Trophoblast cell (in vitro differentiated cells and primary cell): ENCODE measurements at places on chromosomes 11 and 22.

DNA sequence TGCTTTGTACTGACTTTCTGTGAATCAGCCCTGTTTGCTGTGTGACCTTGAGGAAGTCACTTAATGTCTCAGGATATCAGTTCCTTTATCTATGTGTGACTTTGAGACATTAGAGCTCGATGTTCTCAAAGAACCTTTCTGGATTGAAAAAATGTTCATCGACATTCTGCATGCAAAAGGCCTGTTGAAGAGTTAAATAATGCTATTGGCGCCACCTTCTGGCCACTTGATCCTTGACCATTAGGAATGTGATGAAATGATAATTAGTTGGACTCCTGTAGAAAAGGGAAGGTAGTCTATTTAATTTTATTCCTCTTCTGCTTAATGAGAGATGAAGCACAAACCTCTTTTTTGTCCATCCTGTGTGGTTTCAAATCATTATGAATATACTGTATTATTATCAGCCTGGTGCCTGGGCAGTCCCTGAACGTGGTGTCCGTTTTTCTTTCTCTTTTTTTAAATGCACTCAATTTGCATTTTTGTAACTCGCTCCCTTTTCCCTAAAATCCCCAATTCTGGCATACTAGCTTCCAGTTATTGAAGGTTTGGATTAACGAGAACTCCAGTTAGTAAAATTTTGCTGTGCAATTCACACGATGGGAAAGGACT is 20.7 kb downstream of the ELF5 start:
- no peak overlapping the region for H3K4me3 ChIP-seq
- H3K4me1 ChIP-seq, result no peaks in the 10 kb centered on the region
- no peak overlapping the region for H3K27ac ChIP-seq
- H3K27me3 ChIP-seq, result no peaks in the 10 kb centered on the region

DNA sequence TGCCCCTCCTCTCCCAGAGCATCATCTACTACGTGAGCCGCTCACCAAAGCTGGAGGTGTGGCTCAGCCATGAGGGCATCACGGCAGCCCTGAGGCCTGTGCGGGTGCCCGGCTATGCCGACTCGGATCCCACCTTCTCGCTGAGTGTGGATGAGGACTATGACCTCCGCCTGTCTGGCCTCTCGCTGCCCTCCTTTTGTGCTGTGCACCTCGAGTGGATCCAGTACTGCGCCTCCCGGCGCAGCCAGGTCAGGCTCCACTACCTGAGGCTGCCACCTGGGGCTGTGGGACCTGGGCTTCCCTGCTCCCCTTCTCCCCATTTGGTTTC is 3.8 kb upstream of the SIPA1 start:
- no peak overlapping the region for H3K27ac ChIP-seq
- DNase-seq, result no peak
- H3K27me3 ChIP-seq, result no peaks in the 10 kb centered on the region
- H3K4me1 ChIP-seq, result peaks cover 9% of the 10 kb centered on the region
- H3K4me3 ChIP-seq, result no peak overlapping the region
- H3K36me3 ChIP-seq, result peaks cover 73% of the 10 kb centered on the region

GRCh38 chr11:57805780-57806179 is 44.2 kb downstream of the CTNND1 start:
- no peak for DNase-seq
- H3K27me3 ChIP-seq, result no peaks in the 10 kb centered on the region
- H3K4me3 ChIP-seq, result no peak overlapping the region
- H3K36me3 ChIP-seq, result peaks cover 68% of the 10 kb centered on the region
- no peak overlapping the region for H3K27ac ChIP-seq

DNA sequence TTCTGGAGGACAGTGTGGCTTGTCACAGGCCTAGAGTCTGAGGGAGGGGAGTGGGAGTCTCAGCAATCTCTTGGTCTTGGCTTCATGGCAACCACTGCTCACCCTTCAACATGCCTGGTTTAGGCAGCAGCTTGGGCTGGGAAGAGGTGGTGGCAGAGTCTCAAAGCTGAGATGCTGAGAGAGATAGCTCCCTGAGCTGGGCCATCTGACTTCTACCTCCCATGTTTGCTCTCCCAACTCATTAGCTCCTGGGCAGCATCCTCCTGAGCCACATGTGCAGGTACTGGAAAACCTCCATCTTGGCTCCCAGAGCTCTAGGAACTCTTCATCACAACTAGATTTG is 13.0 kb downstream of the PIK3IP1 start:
- H3K4me1 ChIP-seq, result peaks cover 5% of the 10 kb centered on the region
- peaks cover 35% of the 10 kb centered on the region for H3K36me3 ChIP-seq
- no peaks in the 10 kb centered on the region for H3K27me3 ChIP-seq
- DNase-seq, result no peak

- H3K27ac ChIP-seq, result no peak overlapping the region
- no peaks in the 10 kb centered on the region for H3K27me3 ChIP-seq
- H3K4me1 ChIP-seq, result no peaks in the 10 kb centered on the region
- H3K36me3 ChIP-seq, result no peaks in the 10 kb centered on the region
- DNase-seq, result peak; percentile 18
These were observed 246.1 kb upstream of the CHORDC1 start for GRCh38 chr11:90468923-90469322.

GRCh38 chr11:44709966-44710365 is 16.8 kb upstream of the TSPAN18 start:
- H3K27ac ChIP-seq, result no peak overlapping the region
- peaks cover 27% of the 10 kb centered on the region for H3K4me1 ChIP-seq
- no peak for DNase-seq
- no peak overlapping the region for H3K4me3 ChIP-seq
- no peaks in the 10 kb centered on the region for H3K27me3 ChIP-seq

GRCh38 chr22:17888855-17889254 is 114.6 kb upstream of the BID start:
- H3K27me3 ChIP-seq, result no peaks in the 10 kb centered on the region
- DNase-seq, result no peak
- peaks cover 4% of the 10 kb centered on the region for H3K4me1 ChIP-seq
- no peak overlapping the region for H3K27ac ChIP-seq
- peaks cover 16% of the 10 kb centered on the region for H3K36me3 ChIP-seq
- no peak overlapping the region for H3K4me3 ChIP-seq

- H3K4me1 ChIP-seq, result no peaks in the 10 kb centered on the region
- DNase-seq, result no peak
- H3K36me3 ChIP-seq, result peaks cover 17% of the 10 kb centered on the region
These were observed 51.6 kb downstream of the CEP164 start for GRCh38 chr11:117378976-117379865.

GRCh38 chr11:126878913-126879482 is 121.6 kb downstream of the KIRREL3 start:
- no peak overlapping the region for H3K27ac ChIP-seq
- no peaks in the 10 kb centered on the region for H3K4me1 ChIP-seq
- no peaks in the 10 kb centered on the region for H3K27me3 ChIP-seq

DNA sequence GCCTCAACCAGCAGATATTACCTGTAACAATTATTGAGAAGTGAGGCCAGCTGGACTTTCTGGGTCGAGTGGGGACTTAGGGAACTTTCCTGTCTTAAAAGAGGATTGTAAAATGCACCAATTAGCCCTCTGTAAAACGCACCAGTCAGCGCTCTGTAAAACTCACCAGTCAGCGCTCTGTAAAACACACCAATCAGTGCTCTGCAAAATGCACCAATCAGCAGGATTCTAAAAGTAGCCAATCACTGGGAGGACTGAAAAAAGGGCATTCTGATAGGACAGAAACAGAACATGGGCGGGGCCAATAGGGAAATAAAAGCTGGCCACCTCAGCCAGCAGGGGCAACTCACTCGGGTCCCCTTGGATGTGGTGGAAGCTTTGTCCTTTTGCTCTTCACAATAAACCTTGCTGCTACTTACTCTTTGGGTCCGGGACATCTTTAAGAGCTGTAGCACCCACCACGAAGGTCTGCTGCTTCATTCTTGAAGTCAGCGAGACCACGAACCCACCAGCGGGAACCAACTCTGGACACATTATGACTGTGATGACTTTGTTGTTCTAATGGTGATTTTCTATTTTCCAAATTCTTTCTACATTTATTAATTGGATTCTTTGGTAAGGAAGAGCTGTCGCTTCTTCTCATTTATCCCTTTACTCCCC is 40.2 kb upstream of the FGF3 start:
- DNase-seq, result no peak
- H3K27ac ChIP-seq, result no peak overlapping the region

DNA sequence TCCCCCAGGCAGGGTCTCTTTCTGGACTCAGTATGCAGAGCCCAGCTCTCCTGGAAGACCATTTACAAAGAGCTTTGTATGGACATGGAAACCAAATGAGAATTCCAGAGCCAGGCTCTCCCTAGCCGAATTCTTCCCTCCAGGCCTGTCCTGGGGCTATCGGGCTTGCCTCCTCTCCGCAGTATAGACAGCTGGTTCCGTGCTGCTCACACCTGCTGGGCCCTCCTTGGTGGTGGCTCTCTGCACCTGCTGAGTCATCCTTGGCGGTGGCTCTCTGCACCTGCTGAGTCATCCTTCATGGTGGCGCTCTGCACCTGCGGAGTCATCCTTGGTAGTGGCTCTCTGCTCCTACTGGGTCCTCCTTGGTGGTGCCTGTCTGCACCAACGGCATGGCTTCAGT is 743.5 kb downstream of the BRD1 start:
- no peak for DNase-seq
- H3K36me3 ChIP-seq, result no peaks in the 10 kb centered on the region
- H3K4me3 ChIP-seq, result no peak overlapping the region
- H3K27me3 ChIP-seq, result no peaks in the 10 kb centered on the region
- H3K4me1 ChIP-seq, result peaks cover 4% of the 10 kb centered on the region

DNA sequence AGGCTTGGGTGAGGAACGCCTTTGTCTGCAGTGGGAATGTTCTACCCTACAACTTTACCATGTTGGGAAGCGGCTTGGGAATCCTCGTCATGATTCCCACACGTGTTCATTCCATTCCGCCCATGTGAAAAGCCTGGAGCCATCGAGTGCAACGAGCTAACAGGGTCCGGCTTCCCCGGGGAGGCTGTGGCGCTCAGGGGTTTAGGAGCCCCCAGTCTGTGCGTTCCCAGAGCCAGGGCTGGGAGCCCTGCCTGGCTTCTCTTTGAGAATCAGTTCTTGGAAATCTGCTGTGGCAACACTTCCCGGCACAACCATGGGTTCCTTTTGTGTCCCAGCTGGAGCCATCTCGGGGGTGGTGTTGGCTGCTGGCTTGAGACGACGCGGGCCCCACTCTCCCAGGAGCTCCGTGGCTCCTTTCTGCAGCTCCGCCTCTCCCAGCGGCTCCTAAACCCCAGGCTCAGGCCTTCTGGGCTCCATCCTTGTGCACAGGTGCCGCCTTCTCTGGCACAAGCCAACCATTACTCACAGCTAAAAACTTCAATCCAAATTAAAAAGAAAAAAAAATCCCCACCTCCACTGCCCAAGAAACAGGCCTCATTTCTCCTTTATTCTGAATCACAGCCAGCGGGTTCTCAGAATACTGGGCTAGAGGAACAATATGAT is 18.7 kb upstream of the PPFIA1 start:
- H3K27me3 ChIP-seq, result no peaks in the 10 kb centered on the region
- no peaks in the 10 kb centered on the region for H3K36me3 ChIP-seq
- H3K27ac ChIP-seq, result no peak overlapping the region

DNA sequence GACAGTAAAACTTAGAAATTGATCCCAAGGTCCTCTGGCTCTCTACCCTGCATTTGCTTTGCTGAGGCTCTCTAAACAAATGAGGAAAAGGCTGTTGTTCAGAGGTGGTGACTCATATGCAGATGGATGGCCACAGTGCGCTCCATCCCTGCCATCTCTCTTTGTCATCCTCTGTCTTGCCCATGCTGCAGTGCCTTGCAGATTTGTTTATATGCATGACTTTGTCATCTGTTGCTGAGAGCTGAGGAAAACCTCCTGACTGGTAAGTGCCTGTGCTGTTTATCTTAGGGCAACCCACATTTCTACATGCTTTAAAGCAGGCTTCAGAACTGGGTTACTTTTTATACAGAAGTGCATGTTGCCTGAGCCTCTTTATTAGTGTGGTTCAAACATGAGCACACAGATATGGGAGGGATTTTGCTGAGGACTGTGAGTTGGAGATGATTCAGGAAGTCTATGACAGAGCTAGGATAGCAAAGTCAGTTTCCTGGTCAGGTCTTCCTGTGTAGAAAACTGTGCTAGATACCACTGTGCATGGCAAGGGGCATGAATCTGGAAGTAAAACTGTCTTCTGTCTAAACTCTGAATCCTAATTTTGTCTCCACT is 57.4 kb downstream of the JAM3 start:
- DNase-seq, result no peak
- H3K36me3 ChIP-seq, result no peaks in the 10 kb centered on the region
- peaks cover 7% of the 10 kb centered on the region for H3K4me1 ChIP-seq
- peaks cover 6% of the 10 kb centered on the region for H3K27me3 ChIP-seq
- no peak overlapping the region for H3K27ac ChIP-seq

GRCh38 chr11:65096926-65097325 is 912 bp downstream of the VPS51 start:
- DNase-seq, result no peak
- no peaks in the 10 kb centered on the region for H3K4me1 ChIP-seq
- no peak overlapping the region for H3K27ac ChIP-seq
- no peaks in the 10 kb centered on the region for H3K36me3 ChIP-seq
- no peaks in the 10 kb centered on the region for H3K27me3 ChIP-seq

GRCh38 chr11:70608568-70609470 is 210.5 kb downstream of the CTTN start:
- no peak for DNase-seq
- no peak overlapping the region for H3K4me3 ChIP-seq
- peaks cover 3% of the 10 kb centered on the region for H3K4me1 ChIP-seq
- no peaks in the 10 kb centered on the region for H3K27me3 ChIP-seq
- no peak overlapping the region for H3K27ac ChIP-seq

DNA sequence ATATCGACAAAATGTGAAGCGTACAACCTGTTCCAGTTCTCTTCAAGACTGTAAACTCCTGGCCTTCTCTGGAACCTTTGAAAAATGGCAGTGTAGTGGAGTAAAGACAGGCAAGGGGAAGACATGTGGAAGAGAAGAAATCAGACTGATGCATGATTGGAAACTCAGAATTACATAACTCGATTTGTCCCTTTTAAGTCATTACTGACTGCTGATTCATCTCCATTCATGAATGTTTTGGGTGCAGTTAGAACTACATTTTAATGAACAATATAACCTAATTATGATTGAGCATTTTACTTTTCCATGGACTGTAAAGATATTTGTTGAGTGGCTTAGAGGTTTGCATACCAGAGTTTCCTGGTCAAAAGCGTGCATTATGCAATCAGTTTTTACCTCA is 32.9 kb downstream of the FAT3 start:
- H3K27me3 ChIP-seq, result no peaks in the 10 kb centered on the region
- H3K4me3 ChIP-seq, result no peak overlapping the region
- no peaks in the 10 kb centered on the region for H3K4me1 ChIP-seq
- no peaks in the 10 kb centered on the region for H3K36me3 ChIP-seq
- DNase-seq, result no peak
